ENCODE measurements at places on chromosomes 3 and 15.

GRCh38 chr3:40332684-40333083 lies 23.2 kb downstream of the EIF1B start:
- no peak for DNase-seq

DNA sequence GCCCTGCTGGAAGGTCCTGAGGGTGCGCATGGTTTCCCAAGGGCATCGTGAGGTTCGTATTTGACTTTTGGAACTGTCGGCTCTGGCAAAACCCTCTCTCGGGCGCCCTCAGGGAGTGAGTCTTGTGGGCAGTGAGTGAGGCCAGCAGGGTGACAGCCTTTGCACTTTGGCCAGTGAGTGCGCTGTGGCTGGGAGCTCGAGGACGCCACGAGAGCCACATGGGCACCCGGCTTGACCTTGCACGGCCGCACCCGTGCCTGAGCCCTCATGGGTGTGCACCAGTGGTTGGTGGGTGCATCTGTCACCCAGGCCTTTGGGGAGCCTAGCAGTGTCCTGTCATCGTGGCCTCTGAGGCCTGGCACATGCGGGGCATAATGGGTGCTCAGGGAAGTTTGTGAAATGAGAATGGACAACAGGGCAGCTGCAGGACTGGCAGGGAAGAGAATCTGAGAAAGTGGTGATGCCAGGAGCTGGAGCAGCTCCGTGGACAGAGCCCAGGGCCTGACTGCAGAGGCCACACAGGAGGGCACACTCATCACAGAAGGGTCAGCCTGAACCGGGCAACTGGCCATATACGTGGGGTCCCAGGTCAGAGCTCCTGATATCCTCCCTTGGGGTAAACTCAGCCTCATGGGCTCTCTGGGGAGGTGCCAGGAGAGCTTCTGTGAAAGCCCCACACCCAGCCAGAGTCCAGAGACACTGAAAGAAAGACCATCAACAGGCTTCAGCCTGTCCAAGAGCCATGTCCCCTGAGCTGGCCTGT lies 30.4 kb upstream of the SNRPA1 start:
- no peak for DNase-seq

DNA sequence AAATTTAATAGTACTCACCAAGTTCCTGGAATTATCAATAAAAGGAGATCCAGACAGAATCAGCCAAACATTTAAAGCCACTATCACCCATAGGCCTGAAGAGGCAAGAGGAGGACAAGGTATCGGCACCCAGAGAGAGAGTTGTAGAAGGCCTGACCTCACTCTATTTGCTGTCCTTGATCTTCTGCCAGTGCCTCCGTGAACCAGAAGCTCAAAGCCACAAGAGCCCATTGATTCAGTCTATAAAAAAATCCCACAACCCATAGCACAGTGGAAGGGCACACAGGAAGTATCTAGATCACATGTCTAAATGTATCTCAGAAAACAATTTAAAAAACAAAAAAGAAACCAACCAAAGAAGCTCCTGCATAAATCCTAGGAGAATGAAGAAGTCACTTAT lies 68.6 kb upstream of the FAM174B start:
- no peak for DNase-seq

DNA sequence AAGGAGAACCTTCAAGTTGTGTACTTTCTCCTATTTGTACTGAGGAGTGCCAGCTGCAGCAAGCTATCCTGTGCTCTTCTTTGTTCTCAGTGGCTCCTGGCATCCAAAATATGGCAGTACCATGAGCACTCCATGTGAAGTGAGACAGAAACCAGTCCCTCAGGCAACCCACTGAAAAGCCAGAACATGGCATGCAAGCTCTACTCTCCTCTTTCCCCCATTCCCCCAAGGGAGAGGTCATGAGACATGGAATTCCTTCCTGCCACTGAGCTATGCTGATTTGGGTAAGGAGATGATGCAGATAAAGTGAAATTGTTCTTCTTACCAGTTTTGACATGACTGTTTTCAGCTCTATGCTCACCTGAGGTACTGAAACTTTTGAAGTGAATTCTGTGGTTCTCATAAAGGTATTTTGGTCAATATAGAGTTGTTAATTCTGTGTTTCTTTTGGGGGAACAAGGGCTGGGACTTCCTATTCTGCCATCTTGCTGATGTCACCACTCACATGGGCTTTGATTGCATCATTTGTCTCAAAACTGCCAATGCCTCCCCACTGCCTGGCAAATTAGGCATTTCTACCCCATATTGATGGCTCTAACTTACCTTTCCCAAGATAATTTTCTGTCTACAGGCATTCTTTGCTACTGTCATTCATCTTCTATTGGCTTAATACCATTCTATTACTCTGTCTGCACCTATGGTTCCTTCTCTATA lies 22.8 kb upstream of the CEP152 start:
- DNase-seq: no peak

DNA sequence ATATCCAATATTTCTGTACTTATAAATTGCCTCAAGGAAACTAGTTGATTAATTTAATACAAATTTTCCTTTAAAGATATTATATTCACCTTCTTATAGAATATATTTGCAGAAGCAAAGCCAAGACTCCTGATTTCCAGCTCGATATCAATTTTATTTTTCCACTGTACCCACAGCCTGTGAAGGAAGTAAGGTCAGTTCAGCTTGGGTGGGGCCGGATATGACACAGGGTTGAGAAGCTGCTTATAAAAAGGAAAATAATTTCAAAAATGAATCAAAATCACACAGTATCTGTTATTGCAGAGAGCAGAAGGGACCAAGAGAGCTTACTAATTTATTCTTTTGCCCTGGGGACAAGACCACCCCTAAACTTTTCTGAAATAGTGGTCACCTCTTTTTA lies 491.4 kb downstream of the TUSC7 start:
- no peak for DNase-seq

DNA sequence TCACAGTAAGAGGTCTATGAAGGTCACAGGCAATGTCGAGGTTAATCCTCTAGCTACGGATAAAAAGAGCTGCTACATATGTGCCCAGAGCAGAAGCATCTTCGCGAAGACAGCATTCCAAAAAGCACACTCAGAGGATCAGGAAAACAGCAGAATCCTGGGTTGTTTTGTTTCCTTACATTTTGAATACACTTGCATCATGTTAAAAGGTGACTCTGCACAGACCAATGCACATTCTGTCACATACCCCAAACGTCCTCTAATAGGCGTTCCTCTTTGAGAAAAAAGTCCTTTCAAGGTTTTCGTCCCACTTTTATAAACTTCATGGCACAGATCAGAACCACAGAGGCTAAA lies 52.7 kb downstream of the VGLL4 start:
- no peak for DNase-seq

DNA sequence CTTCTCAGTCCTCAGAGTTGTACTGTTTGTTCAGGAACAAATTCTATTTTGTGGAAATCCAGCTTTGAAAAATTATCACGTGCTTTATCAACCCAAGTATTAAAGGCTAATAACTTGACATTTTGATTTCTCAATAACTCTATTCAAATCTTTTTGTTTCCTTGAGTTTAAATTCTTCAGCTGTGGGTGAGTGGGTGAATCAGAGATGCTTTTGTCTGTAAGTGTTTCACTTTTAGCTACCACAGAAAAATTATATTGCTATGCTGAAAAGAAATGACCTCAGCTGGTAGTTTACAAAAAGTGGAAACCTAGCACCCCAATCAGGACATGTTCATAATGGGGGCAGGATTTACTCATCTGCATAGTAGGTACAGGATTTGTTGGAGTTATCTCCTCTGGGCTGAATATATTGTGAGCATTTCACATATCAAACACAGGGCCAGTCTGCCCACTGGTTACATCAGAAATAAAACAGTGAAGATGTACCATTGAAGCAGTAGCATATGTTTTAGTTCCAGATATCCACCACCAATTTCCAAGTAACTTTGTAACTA lies 30.5 kb downstream of the MINDY4B start:
- no peak for DNase-seq

DNA sequence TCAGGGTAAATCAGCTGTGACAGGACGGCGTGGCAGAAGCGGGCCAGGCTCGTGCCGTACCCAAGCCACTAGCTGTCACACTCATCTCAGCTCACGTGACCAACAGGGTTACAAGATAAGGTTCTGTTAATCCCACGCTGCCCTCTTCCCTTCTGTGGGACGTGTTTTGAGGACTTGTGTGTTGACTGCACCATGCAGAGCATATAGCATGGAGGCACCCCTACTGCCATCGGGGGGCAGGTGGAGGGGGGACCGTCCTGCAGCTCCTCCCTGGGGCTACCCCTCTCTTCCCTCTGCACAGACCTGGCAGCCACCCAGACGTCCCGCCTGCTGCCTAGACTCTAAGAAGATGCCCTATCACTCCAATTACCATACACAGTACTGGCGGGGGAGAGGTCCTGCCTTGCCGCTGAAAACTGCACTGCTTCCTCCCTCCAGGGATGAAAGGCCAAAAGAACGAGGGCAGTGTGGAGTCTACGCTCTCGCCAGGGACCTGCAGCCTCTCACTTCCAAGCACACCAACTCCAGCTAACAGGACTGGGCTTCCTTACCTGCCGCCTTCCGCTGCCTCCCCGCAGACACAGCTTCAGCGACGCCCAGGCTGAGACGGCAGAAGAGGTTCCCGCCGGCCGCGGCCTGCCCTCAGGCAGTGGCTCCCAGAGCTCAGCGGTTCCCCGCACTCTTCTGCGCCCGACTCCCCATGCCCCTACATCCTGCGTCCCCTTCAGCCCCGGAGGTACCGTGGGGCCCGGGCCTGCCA lies at the start of gene TNK2:
TSS of gene TNK2 (minus strand) at position 618 of the 760 bp plus-strand sequence. CDS start 19,963 bp downstream, outside the sequence.
- no peak for DNase-seq

DNA sequence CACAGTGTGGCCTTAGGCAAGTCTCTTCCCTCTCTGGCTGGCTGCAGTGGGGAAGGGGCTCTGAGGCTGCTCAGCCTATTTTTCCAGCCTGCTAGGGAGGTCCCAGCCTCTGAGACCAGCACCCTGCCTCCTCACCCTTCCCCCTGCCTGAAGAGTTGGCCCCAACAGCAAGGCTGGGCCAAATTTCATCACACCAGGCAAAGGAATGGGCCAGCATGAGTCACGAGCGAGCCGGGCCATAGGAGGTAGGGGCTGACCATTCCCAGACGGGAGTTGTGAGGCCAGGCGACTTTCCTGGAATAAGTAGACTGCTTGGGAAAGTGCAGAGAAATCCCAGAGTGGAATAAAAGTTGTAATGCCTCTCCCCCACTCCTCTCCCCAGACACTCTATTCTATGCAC lies 5.7 kb upstream of the FBLN2 start:
- no peak for DNase-seq

DNA sequence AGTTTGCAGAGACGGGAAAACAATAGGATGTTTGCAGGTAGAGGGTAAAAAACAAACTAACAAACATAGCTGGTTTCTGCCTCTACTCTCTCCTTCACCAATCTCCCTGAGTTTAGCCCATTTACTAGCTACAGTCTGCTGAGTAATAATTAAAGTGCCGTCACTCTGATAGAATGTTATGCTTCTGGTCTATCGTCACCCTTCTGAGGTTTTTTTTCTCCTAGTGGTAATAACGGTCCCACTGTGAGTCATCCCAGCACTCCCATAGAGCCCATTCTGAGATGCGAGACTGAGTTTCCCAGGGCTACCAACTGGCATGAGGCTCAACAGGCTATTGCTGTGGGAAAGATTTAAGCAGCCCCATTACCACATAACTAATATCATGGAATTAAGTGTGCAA lies 56.4 kb downstream of the PLAAT1 start:
- no peak for DNase-seq

GRCh38 chr3:182979103-182979673 lies 1.1 kb downstream of the DCUN1D1 start:
- DNase-seq: no peak

GRCh38 chr3:196355668-196356067 lies 17.5 kb upstream of the TM4SF19 start:
- DNase-seq: no peak

GRCh38 chr3:71863563-71864190 lies 78.7 kb upstream of the PROK2 start:
- no peak for DNase-seq

- no peak for DNase-seq
Measured at GRCh38 chr3:164306042-164306441, 772.3 kb downstream of the SI start.

DNA sequence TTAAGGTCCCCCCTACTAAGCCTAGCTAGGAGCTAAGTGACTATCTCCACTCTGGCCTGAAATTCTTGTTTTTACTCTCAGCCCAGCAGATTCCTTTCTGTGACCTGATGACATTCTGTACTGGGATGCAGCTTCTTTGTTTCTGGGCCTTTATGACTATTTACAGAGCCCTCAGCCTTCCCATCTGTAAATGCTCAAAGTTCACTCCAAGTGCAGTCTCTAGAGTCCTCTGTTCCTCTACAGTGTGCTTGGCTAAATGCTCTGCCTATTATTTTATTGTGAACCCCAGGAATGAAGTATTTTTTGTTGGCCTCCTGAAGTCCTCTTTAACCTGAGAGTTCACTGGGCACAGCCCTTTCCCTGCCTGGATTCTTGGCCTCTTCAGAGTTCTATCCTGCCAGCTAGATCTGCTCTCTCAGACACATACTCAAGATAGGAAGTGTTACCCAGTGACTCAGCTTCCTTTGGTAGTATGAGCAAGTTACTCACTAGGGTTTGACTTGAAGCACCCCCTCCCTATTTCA lies 278.1 kb upstream of the P2RY1 start:
- DNase-seq: no peak

- no peak for DNase-seq
Measured at GRCh38 chr3:48535578-48535977, 21.0 kb downstream of the PFKFB4 start.

DNA sequence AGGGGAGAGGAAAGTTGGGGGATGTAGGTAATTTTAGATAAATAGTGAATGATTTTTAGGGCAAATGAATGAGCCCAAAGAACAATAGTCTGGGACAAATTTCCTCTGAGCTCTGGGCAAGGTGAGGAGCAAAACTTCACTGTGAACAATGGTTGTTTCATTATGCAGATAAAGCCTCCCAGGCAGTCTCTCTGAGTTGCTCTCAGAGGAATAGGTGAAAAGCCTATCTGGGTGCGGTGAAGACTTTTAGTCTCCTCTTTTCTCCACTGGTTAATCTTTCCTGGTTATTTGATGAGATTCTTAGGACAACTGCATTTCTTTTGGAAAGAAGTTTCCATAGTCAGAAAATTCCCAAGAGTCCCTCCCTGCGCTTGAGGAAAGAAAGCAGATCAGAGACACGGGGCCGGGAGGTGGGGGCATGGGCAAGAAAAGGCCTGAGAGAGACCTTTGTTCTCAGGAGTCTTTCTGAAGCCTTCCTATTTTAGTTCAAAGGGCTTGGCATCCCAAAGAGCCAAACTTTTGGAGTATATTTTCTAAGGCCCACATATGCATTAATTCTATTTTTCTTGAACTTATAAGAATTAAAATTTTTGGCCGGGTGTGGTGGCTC lies 353.6 kb upstream of the SLCO3A1 start:
- no peak for DNase-seq

- DNase-seq: peak; percentile 23
Measured at GRCh38 chr3:186361762-186362536, at the start of gene DGKG. TSS of gene DGKG (minus strand) at chr3:186362234. CDS start at chr3:186320459, 41,775 bp downstream.

DNA sequence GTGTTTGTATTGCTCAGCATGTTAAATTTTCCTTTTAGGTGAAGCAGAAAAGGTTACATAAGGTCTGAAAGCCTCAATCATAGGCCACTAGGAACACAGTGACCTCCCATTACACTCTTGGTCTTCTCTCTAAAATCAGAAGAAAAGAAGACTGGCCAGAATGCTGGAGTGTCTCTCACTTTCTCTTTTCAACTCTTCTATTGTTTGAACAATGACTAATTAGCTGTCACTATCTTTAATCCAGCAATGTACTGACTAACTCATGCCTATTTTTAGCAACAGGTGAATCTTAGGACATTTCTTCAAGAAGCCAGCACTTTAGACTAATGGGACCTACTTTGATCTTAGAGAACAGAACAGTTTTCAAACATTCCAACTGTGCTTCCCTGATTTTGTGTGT lies 142.8 kb downstream of the TGFBR2 start:
- no peak for DNase-seq
